ENCODE measurements at places on chromosomes 2 and 18. TPM values are rescaled to one million over a fixed set of nuclear protein-coding genes. Genes with fewer than 3 reads are reported as not detected.

The RGPD4 gene
- not detected for total RNA-seq

- H3K4me1 ChIP-seq = no peaks in the 10 kb centered on the region
- no peaks in the 10 kb centered on the region for H3K36me3 ChIP-seq
- no peak overlapping the region for H3K27ac ChIP-seq
- H3K4me3 ChIP-seq = no peak overlapping the region
- no peak for DNase-seq
- no peaks in the 10 kb centered on the region for H3K27me3 ChIP-seq
Observed at GRCh38 chr18:14085770-14086457, 46.3 kb downstream of the ZNF519 start.

DNA sequence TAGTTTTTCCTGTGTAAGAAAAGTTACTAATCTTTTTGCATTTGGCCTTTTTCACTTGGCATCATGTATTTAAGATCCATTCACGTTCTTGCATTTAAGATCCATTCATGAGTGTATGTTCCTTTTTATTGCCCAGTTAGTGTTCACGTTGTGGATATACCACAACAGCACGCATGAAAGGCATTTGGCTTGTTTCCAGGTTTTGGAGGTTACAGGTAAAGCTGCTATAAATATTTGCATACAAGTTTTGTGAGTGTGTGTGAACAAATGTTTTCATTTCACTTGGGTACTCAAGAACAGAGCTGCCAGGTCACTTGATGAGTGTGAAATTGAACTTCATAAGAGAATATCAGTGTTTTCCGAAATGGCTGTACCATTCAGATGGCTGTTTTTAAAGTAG is 121.2 kb downstream of the CCBE1 start:
- no peaks in the 10 kb centered on the region for H3K27me3 ChIP-seq
- H3K27ac ChIP-seq = no peak overlapping the region
- H3K36me3 ChIP-seq = no peaks in the 10 kb centered on the region
- no peak overlapping the region for H3K4me3 ChIP-seq
- DNase-seq = no peak

GRCh38 chr2:68416081-68416675 is 50.9 kb downstream of the FBXO48 start:
- no peaks in the 10 kb centered on the region for H3K4me1 ChIP-seq
- peaks cover 4% of the 10 kb centered on the region for H3K27me3 ChIP-seq
- no peak overlapping the region for H3K27ac ChIP-seq

The MC5R gene
- 0.26 TPM for total RNA-seq

DNA sequence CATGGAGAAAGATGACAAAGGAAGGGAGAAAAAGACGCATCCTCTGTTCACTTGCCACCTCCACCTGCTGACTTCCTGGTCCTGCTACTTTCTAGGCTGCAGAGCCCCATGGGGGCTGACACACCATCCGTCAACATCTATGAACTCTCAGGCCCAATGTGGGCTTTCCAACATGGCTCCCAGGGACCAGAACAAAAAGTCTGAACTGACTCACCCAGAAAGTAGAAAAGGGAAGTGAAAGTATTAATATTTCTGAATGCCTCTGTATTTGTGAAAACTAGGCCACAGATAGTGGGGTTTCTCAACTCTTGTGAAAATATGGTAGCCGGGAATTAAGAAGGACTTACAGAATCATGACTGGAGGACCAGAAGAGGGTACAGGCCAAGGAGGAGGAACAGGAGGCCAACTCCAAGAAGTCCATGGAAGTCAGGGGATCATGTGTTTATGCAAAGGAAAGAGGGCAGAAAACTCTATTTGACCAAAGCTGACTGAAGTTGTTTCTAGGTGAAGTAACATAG is 123.1 kb upstream of the CAB39 start:
- H3K27ac ChIP-seq = no peak overlapping the region
- H3K36me3 ChIP-seq = no peaks in the 10 kb centered on the region
- no peak for DNase-seq
- H3K27me3 ChIP-seq = no peaks in the 10 kb centered on the region

The GNAL gene
- 3.6 TPM for total RNA-seq

The FSHR gene
- 0.38 TPM for total RNA-seq
